Thoracic aorta endothelial cell (primary cell): ENCODE measurements at places on chromosomes 12 and 14. TPM values are rescaled to one million over a fixed set of nuclear protein-coding genes. Genes with fewer than 3 reads are reported as not detected.

RD3L gene
- total RNA-seq, result not detected in 2 replicates

TTLL5 gene
- total RNA-seq, result 77.5 and 81.5 TPM in 2 replicates

FLVCR2 gene
- total RNA-seq, result 0.66 and 0.79 TPM in 2 replicates

GLT1D1 gene
- not detected in 2 replicates for total RNA-seq

DPY19L2 gene
- 2.8 and 3.0 TPM in 2 replicates for total RNA-seq

CCDC177 gene
- not detected in 2 replicates for total RNA-seq

RIMBP2 gene
- total RNA-seq, result not detected in 2 replicates

GUCY2C gene
- not detected in 2 replicates for total RNA-seq
